ENCODE measurements at places on chromosomes 1 and 21.
A peak's percentile ranks its signal among the peaks of the same experiment; 100 is the strongest.

GRCh38 chr1:228147768-228148167 lies 2.0 kb upstream of the GJC2 start:
- DNase-seq, result no peak

DNA sequence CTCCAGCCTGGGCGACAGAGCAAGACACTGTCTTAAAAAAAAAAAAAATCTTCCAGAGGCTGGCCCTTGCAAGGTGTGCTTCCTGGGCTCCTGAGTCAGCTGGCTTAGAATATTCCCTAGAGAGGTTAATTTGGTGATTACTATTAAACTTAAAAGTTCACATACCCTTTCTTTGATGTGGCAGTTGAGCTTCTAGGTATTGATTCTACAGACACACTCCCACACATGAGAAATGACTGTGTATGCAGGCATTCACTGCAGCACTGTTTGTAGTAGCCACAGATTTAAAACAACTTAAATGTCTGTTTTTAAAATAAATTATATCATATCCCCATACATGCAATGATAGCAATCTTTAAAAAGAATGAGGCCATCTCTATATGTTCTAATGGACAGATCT lies 93.4 kb downstream of the GDAP2 start:
- no peak for DNase-seq

- DNase-seq, result no peak
Observed at GRCh38 chr21:23858878-23859277, 1748.4 kb downstream of the MRPL39 start.

GRCh38 chr1:84726593-84727499 lies 36.6 kb upstream of the SSX2IP start:
- DNase-seq, result no peak

- DNase-seq, result no peak
Observed at GRCh38 chr21:45054927-45055612, 19.3 kb upstream of the ADARB1 start.

- DNase-seq, result no peak
Observed at GRCh38 chr1:208944981-208945451, 638.5 kb upstream of the CAMK1G start.

GRCh38 chr1:154481053-154481452 lies 21.0 kb upstream of the TDRD10 start:
- no peak for DNase-seq

DNA sequence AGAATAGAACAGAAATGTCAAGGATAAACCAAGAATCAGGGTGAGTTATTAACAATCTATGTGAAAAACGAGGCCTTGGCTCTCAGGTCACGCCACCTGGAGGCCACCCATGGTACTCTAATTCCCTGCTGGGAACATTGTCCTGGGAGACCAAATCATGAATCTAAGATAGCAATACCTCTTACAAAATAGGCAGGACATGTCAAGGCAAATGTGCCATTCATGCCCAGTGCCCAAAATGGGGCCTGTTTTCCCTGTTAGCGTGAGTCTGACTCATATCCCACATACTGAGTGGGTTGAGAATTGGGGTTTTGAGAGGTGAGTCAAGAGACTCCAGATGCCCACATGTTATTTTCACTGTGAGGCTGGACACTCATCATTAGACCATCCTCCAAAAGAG lies 380.8 kb downstream of the HHIPL2 start:
- DNase-seq, result peak; percentile 10
